Hematopoietic multipotent progenitor cell treated with erythropoietin and hydrocortisone succinate and interleukin-3 and kit ligand, for 8 days (in vitro differentiated cells): ENCODE measurements at places on chromosomes 1 and 21.

GRCh38 chr1:174469052-174469451, 21.3 kb downstream of the GPR52 start:
- no peak for DNase-seq

- DNase-seq: no peak
These were observed 1.3 kb downstream of the AGO3 start for GRCh38 chr1:35932158-35932636.

DNA sequence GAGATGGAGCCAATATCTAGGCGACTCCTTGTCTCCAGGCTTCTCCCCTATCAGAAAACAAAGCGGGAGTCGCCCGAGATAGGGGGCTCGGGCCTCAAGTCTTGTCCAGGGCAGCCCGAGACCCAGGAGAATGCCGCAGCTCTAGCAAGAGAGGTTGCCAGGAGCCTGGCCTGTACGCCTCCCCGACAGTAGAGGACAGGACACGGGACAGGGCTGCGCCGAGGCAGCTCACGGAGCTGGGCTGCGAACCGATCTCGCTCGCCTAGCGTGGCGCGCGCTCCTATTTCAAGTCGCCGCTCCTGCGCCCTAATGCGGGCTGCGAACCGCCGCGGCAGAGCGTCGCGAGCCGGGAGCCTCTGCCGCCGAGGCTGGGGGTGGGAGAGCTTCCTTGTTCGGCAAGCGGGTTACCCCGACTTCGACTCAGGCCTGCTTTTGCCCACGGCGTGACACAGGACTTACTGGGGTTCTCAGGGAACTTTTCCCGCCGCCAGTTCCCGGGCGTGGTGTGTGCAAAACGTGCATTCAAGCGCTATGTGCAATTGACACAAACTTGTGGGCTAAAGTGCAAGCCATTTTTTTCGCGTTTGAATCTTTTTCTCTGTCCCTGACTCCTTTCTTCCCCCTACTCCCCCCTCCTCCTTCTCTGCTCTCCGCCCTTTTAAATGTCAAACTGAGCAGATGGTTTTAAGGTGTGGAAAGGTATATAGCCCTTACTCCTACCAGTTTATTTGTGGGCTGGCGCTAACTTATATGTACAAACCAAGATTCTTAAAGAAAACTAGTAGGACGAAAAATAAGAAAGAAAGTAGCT, 2.4 kb upstream of the PROX1 start:
- no peak for DNase-seq

- DNase-seq: no peak
These were observed 2.7 kb downstream of the SPRR1A start for GRCh38 chr1:152986578-152986977.

DNA sequence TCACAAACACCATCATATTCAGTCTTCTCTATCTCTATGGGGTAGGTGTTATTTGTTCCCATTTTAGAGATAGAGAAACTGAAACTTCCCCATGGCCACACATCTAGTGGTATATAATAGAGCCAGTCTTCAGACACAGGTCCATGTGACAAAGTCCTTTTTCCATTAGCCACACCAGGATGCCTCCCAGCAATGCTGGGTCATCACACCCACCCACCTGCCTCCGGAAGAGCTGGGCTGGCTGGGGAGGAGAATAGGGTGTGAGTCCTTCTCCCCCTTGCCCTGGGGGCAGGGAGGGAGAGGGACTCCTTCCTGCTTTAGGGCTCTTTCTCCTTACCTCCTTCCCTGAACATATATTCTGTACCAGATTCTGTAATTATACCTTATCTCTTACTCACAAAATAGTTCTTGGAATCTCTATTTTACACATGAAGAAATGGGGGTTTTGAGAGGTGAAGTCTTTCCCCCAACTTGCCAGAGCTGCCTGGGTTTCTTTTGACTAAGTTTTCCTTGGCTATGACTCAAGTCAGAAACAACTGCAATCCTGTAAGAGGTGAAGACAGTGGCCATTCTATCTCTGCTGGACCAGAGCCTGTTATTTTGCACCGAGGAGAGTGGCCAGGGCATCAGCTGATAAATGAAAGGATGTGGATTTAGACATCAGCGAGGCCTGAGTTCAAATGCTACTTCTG, 30.0 kb downstream of the SOX13 start:
- DNase-seq: peak; percentile 35

GRCh38 chr21:29072873-29073221, 601 bp downstream of the CCT8 start:
- DNase-seq: peak; percentile 45

GRCh38 chr1:186617926-186618325, 62.3 kb downstream of the PTGS2 start:
- DNase-seq: no peak

- DNase-seq: no peak
These were observed 90.8 kb upstream of the TMPRSS2 start for GRCh38 chr21:41598561-41599431.

GRCh38 chr1:32052887-32053286, 19.9 kb upstream of the TMEM39B start:
- DNase-seq: no peak

DNA sequence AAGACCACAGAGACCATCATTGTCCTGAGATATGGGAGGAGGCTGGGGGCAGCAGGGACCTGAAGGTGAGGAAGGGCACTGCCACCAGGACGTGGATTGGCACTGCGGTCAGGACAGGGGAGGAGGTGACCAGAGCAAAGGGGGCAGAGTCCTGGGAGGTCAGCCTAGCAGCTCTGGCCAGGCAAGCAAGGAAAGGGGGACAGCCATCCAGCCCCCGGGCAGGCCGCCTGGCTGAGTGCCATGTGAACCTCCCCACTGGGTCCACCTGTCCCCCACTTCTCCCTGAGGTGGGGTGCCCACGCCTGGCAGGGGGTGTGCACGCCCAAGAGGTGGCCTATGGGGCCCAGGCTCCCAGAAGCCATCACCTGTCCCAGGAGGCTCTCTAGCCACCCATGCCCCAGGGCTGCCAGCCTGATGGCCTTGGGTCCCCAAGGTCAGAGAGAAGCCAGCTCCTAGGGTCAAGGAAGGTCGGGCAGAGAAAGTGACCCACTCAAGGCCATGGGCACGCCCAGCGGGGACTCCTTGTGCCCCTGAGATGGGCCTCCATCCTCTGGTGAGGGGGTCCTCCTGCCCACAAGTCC, 17.6 kb upstream of the PTTG1IP start:
- no peak for DNase-seq

DNA sequence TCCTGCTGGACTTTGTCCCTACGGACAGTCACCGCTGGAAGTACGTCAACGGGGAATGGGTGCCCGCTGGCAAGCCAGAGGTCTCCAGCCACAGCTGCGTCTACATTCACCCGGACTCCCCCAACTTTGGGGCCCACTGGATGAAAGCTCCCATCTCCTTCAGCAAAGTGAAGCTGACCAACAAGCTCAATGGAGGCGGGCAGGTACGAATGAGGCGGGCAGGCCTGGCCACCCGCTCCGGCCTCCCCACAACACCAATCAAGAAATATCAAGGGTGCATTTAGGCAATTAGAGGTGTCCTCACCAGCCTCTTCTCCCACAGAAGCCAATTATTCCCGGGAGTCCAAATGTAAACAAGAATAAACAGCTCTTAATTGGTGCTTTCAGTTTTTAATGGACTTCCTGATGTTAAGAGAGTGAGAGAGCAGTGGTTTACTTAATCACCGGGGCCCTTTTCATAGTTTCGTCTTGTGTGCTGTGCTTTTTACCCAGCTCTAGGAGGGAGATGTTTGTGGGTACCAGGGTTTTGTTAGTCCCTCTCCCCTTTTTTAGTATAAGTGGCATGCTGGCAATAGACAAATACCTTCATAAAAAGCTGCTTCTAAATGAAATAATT, 10.7 kb downstream of the TBX19 start:
- no peak for DNase-seq

DNA sequence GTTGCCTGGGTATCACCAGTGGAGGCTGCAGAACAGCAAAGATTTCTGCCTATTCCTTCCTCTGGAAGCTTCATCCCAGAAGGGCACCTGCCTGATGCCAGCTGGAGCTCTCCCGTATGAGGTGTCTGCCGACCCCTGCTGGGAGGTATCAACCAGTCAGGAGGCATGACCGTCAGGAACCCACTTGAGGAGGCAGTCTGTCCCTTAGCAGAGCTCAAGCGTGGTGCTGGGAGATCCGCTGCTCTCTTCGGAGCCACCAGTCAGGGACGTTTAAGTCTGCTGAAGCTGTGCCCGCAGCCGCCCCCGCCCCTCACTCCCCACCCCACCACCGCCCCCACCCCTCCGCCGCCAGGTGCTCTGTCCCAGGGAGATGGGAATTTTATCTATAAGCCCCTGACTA, 23.1 kb upstream of the HFM1 start:
- DNase-seq: no peak

DNA sequence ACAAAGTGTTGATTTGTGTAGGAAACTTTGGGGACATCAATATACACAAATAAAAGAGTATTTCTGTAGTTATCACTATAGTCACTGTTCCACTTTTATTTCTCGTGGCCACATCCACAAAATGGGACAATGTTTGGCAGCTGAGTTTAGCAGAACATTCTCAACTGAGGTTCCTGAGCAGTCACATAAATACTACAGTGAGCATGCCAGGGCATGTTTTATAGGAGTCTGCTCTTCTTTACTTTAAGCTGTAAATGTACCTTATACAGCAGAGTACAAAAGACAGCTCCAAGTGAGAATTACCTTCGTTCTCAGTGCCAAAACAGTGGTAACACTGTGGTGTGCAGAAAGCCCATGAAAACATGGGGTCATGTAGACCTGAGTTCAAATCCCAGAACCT, 5.0 kb downstream of the BTG3 start:
- DNase-seq: no peak

GRCh38 chr1:170240409-170240808, 94.7 kb downstream of the NTMT2 start:
- no peak for DNase-seq

GRCh38 chr1:107782217-107782845, 182.6 kb downstream of the VAV3 start:
- peak; percentile 82 for DNase-seq

GRCh38 chr1:30678209-30678608, 45.2 kb downstream of the MATN1 start:
- DNase-seq: no peak

GRCh38 chr1:81717230-81717629, 83.5 kb upstream of the ADGRL2 start:
- DNase-seq: no peak

GRCh38 chr1:41622859-41623732, 138.6 kb upstream of the EDN2 start:
- no peak for DNase-seq

GRCh38 chr1:51304360-51304759, 26.0 kb downstream of the TTC39A start:
- no peak for DNase-seq

DNA sequence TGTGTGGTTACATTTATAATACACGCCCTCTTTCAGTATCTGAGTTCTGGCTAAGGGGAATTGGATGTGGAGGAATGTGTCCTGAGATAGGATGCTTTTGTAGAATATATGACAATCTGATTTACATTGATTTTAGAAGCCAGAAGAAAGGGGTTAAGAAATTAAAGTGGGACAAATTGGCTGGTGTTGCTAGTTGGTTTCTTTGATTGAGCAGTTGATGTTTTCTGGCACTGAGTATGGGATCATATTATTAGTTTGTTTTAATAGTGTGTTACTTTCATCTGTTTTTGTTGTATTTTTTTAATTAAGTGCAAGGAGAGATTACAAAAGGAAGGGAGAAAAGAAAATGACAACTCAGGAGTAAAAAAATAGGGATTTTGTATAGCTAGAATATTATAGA, 1634.7 kb upstream of the B3GALT2 start:
- DNase-seq: no peak

DNA sequence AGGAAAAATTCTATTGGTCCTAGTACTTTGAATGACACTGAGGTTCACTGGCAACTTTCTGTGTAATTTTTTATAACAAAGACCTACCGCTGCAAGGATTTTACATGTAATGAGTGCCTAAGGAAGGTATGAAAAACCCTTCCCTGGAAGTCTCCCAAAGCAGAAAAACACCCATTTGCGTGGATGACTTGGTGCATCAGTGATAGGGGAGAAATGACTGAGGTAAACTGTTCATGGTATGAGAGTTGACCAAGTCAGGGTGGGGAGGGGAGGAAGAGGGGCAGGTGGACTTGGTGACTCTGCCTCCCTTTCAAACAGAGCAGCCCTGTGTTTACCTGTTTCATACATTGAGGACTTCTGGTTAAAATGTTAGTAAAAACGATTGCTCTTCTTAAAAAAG, 78.8 kb upstream of the IPO9 start:
- no peak for DNase-seq

DNA sequence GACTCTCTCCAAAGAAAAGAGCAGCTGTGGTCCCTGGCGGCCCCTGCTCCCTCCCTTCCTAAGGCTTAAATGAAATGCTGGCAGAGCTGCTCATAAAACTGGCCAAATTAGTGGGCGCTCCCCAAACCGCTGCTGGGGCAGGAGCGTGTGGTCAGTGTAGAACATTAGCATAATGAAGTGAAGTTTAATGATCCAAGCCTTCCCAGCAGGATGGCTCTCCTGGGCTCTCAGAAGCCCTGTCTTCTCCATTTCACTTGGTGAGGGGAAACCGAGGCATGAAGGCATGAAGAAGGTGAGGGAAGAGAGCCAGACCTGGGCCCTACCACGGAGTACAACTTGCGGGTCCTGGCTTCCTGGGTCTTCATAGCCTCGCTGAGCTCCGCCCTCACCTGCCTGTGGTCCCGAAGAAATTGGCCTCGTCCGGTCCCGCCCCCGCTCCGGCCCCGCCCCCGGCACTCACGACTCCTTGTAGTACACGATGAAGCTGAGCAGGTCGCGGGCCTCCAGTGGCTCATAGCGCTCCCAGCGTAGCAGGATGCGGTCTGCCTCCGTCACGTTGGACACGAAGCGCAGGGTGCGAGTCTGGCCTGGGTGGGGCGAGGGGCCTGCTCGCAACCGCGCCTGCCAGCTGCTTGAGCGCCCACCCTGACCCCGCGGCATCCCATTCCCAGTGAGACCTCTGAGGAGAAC, 10.3 kb downstream of the INSRR start:
- no peak for DNase-seq
